ENCODE measurements at places on chromosomes 7 and 10.

- DNase-seq, result no peak
Measured at GRCh38 chr7:134703782-134704181, 57.1 kb downstream of the BPGM start.

DNA sequence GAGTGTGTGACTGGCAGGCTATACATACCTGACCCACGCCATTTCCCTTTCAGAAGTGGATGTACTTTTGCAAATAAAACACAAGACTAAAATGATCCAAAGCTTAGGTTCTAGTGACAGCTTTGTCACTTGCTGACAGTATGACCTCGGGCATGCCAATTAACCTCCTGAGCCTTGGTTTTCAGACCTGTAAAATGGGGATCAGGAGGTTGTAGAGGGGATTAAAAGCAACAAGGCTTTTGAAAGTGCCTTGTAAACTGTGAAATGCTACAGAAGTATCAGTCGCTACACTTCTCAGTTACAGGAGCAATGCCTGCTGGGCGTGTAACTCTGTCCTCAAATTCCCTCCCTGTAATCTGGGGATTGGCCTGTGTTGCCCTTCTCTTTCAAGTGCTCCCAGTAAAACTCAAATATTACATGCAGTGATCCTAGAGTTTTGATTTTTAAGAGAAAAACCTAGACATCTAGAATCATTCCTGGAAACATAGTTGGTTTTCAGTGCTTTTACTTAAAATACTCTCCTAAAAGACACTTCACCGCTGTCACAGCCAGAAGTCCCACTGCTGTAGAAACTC lies 8.8 kb upstream of the GRB10 start:
- no peak for DNase-seq

DNA sequence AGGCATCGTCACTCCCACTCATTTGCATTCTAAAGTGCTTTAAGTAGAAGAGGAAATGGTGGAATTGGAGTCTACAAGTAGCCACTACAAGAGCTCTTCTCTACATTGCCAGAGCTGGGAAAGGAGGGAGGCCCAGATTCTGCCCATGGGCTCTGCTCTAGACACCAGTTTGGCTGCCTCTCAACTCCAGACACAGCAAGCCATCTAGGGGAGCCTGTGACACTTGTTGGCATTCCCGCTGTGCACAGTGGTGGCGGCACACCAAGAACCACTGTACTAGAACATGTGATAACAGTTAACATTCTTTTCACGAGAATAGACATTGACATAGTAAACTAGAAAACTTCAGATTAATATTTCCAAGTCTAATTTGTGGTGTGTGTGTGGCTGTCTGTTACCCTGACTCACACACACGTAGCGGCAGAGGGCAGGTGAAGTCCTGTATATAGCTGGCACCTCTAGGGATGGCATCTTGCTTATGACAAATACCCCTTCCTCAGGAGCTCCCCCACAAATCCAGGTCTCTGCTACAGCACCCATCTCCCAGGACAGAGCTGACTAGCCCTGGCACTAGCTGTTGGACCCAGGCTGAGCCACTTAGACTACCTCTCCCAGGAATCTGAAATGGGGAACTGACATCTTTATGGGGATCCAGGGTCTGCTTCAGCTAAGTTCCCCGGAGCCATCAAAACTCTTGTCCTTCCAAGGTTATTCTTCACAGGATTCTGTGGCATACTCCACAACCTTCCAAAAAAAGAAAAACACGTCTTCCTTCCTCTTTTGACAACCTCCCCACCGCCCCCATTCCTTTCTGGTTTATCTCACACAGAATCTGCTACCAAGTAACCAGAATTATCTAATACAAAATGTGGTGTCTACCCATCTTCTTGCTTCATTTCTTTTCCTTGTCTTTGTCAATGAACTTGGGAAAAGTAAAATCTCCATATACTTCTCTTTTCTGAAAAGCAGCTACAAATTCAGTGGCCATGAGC lies 54.7 kb upstream of the MRLN start:
- no peak for DNase-seq

GRCh38 chr10:30456266-30456665 lies 22.3 kb downstream of the MAP3K8 start:
- DNase-seq, result no peak
